ENCODE measurements at places on chromosomes 4 and X.

DNA sequence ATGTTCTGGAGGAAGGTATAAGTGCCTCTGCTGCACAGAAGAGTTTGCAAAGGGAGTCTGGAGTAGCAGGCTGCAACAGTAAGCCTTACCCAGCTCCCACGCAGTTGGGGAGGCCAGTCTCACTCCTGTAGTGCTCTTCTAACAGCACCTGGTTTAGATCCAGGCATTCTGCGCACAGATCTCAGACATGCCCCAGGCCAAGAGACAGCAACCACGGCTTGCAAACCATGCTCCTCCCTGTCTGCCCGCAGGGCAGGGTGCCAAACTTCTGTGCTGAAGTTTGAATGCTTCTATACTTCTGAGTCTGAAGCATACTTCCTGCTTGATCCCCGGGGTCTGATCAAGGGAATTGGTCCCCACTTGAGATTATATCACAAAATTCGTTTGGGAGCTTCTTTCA, 106.3 kb downstream of the LINC00632 start:
- no peak for DNase-seq

- DNase-seq: no peak
These were observed 30.1 kb upstream of the SPARCL1 start for GRCh38 chr4:87559090-87559837.

- no peak for DNase-seq
These were observed 20.0 kb downstream of the PALLD start for GRCh38 chr4:168516841-168517240.

- no peak for DNase-seq
These were observed 7.3 kb downstream of the MAEA start for GRCh38 chr4:1297023-1297395.
